ENCODE measurements at places on chromosomes 3 and 15.

- no peak for DNase-seq
Observed at GRCh38 chr15:66931768-66932633, 133.4 kb upstream of the SMAD3 start.

DNA sequence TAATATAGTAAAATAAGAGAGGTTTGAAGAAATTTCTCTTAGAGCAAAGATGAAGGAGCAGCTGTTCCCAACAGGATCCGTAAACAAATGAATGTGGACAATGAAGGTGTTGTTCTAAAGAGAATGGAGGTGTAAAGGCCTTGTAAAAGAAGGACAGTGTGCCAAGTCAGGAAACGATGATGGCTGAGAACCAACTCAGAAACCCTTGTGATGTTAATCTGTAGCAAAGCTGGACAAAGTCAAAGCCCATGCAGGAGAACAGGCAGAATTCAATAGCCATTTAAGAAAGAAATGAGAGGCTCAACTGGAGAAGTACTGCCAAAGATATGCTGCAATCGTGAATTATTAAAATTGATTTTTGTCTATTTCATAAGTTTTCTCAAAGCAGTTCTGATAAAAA lies 192.2 kb downstream of the MBNL1 start:
- DNase-seq, result no peak

GRCh38 chr15:59051873-59052861 lies 52.8 kb upstream of the CCNB2 start:
- no peak for DNase-seq

DNA sequence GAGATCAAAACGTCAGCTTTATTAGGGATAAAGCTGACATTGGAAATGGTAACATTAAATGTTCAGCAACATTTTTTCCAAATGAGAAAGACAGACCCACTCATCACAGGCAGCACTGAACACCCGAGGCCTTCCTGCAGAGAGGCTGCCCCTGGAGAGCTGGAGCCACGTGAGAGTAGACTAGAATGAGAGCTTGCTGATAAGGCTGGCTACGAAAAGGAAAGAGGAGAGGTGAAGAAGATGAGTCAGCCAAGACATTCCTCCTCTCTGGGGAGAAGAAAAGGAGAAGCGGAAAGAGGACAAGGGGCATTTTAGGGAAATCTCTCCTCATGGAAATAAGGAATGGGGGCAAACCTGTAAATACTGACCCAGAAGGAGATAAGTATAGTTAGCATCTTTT lies 7.3 kb downstream of the CYP19A1 start:
- DNase-seq, result no peak

GRCh38 chr15:74781431-74782258 lies at the start of gene CSK:
Gene CSK, plus strand, starts transcription at chr15:74782080. Its CDS starts 16,218 bp downstream, at chr15:74798298.
- no peak for DNase-seq

- no peak for DNase-seq
Observed at GRCh38 chr3:110758208-110758607, 313.4 kb upstream of the NECTIN3 start.

DNA sequence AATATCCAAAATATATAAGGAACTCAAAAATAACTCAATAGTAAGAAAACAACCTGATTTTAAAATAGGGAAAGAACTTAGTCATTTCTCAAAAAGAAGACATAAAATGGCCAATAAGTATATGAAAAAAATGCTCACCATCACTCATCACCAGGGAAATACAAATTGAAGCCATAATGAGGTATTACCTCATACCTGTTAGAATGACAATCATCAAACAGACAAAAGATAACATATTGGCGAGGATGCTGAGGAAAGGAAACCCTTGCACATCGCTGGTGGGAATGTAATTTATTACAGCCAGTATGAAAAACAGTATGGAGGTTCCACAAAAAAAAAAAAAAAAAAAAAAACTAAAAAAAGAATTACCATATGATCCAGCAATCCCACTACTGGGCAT lies 38.2 kb downstream of the KPNA1 start:
- no peak for DNase-seq

GRCh38 chr15:69665641-69666111 lies 213.1 kb downstream of the RPLP1 start:
- DNase-seq, result no peak

DNA sequence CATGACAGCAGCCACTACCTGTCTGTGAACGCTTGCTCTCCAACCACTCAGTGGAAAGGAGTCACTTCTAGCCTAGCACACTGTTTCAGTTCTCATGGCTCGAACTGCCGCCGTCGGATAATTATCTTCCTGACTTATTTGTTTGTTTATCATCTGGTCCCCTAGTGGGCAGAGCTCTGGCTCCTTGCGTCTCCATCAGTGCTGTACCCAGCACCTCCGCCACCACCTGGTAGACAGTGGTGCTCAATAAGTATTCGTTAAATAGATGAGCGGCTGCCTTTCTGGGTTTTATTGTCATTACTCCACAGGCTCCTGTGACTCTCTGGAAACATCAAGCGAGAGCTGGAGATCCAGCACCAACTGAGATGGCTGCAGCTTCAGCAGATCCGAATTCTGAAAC lies 297.5 kb downstream of the NTRK3 start:
- no peak for DNase-seq

DNA sequence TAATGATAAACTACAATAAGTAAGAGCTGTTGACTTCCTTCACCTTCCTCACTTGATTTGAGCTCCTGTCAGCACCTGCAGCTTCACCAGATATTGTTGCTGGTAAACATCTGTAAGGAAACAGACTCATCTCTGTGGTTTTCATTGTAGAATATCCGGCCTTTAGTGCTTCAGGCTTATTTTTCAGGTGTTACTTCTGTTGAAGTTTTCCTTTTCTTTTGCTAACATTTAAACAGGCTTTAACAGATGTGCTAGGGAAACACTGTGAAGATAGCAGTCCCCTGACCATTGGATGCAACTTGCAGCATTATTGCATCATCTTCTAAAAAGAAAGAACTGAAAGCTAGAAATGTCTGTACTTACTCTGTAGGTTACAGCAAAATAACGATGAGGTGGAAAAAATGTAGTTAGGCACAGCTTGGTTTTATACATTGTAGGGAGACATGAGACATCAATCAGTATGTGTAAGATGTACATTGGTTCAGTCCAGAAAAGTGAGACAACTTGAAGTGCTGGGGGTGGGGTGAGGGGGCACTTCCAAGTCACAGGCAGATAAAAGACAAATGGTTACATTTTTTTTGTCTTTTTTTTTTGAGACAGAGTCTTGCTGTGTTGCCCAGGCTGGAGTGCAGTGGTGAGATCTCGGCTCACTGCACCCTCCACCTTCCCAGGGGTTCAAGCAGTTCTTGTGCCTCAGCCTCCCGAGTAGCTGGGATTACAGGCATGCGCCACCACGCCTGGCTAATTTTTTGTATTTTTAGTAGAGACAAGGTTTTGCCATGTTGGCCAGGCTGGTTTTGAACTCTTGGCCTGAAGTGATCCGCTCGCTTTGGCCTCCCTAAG lies 10.2 kb downstream of the EDEM1 start:
- no peak for DNase-seq

- DNase-seq, result no peak
Observed at GRCh38 chr3:158742871-158743663, 10.8 kb upstream of the RARRES1 start.

DNA sequence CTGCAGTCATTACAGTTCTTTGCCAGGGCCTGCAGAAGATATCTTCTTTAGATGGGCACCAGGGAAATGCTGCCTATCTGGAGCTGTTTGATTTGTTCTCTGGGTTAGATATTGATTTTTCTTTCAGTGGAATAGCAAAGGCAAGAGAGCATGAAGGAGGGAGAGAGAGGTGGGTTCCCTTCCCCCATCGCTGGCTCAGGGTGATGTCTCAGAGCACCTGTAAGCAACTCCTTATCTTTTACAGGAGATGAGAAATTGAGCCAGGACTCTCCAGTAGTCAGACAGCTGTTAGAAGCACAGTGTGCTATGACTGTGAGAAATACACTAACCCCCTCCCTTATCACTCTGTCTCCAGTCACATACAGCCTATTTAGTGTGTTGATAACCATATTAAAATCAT lies 89.3 kb upstream of the SLC24A5 start:
- no peak for DNase-seq

DNA sequence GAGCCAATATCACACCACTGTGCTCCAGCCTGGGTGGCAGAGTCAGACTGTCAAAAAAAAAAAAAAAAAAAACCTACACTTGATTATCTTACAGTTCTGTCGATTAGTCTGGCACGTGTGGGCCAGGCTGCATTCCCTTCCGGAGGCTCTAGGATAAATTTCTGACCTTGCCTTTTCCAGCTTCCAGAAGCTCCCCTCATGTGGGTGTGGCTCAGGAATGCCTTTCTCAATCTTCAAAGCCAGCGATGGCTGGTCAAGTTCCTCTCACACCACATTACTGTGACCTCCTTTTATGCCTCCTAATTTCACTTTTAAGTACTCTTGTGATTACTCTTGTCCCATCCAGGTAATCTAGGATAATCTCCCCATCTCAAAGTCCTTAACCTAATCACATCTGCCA lies 58.2 kb upstream of the DUT start:
- no peak for DNase-seq

DNA sequence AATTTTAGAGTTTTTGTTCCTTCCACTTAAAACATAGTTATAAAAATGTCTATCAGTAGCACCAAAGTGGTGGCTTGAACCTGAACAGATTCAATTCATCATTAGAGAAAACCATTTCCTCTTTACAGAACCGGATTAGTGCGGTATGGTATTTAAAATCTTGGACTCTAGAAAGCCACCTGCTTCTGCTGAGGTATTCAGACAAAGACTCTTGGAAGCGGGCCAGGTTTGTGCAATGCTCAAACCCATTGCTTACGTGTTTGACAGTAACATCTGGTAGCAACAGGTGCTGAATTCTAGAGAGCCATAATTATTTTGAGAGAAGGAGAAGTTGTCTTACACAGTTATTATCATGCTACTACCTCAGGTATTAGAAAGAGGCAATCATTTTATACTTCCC lies 290.5 kb downstream of the NAALADL2 start:
- no peak for DNase-seq

DNA sequence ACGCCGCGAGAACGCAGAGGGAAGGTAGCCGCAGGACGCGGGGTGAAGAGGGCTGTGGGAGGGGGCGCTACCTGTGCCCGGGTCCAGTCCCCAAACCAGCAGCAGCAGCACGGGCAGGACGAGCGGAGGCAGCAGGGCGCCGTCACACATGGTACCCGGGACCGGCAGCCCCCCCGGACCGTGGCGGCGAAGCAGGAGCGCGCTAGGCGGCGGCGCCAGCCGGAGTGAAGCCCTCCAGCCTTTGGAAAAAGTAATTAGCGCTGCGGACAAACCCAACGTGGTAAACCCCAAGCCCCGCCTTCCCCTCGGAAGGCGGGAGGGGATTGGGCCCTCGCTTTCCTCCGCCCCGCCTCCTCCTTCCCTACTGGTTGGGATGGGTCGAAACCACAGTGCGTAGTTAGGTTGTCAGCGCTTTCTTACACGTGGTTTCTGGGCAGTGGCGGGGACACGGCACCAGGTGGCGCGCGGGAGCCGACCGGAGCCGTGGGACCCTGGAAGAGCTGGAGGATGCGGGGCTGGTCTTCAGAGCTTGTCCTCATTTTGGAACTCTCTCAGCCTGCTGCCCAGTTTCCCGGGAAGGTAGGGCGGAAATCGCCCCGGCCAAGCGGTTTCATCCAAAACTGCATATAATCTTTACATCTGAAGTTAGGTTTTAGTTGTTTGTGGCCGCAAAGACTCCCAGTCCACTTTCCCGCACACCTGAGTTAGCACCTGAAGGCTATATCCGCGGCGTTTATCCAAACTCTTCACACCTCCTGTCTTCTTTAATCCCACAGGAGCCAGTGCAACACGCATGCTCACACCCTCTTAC lies at the start of gene ADAMTS17:
TSS of gene ADAMTS17 (minus strand) at position 226 of the 811 bp plus-strand sequence. CDS start at position 150, 76 bp downstream.
- DNase-seq, result peak; percentile 87

DNA sequence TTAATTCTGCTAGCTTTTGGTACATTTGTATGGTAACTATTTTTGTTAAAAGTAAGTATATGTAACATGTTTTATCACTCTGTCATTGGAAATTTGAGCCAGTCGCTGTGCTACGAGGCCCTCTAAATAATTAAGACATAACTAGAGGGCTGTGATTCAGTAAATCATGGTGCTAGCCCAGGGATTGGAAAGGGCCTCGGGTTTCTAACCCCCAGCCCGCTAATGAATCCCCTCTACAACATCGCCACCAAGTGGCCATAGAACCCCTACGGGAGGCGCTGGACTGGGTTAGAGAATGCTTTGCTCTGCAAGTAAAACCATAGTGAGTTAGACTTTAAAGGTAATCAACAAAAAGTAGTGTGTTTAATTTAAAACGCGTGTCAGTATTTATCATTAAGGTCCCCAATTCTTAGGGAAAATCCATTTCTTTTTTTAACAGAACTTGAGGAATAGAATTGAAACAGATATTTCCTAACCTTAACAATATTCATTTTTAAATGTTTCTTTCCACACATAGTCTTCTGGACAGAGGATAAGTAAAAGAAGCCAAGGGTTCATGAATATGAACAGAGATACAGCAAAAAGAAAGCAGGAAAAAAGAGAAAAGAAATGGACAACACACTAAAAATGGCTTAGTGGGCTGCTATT lies 744.7 kb downstream of the EPHA3 start:
- DNase-seq, result no peak

GRCh38 chr3:135047061-135047460 lies 252.0 kb downstream of the EPHB1 start:
- no peak for DNase-seq

DNA sequence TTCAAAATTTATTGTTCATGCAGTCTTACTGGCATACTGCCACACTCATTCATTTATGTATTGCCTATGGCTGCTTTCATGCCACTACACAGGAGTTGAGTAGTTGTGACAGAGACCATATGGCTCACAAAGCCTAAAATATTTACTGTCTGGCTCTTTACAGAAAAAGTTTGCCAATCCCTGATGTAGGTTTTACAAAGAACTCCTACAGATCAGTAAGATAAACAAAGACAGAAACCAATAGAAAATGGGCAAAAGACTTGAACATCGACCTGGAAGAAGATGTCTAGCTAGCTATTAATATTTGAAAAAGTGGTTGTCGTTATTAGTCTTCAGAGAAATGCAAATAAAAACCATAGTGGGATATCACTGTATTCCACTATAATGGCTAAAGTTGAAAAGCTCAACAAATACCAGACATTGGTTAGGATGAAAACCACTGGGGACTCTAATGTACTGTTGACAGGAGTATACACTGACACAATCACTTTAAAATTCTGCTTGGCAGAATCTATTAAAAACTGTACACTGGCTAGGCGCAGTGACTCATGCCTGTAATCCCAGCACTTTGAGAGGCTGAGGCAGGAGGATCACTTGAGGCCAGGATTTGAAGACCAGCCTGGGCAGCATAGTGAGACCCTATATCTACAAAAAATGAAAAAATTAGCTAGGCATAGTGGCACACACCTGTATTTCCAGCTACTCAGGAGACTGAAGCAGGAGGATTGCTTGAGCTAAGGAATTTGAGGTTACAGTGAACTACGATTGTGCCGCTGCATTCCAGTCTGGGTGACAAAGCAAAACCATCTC lies 87.7 kb downstream of the NEO1 start:
- DNase-seq, result no peak
